ENCODE measurements at places on chromosomes 11 and 22. TPM values are rescaled to one million over a fixed set of nuclear protein-coding genes. Genes with fewer than 3 reads are reported as not detected.

- no peak for DNase-seq
Measured at GRCh38 chr22:24321999-24322398, 51.4 kb downstream of the SPECC1L start.

- DNase-seq: peak; percentile 3
Measured at GRCh38 chr11:58788355-58789023, 56.0 kb downstream of the GLYATL2 start.

GRCh38 chr11:35487532-35488078 is 37.8 kb downstream of the PAMR1 start:
- peak; percentile 53 for DNase-seq

DNA sequence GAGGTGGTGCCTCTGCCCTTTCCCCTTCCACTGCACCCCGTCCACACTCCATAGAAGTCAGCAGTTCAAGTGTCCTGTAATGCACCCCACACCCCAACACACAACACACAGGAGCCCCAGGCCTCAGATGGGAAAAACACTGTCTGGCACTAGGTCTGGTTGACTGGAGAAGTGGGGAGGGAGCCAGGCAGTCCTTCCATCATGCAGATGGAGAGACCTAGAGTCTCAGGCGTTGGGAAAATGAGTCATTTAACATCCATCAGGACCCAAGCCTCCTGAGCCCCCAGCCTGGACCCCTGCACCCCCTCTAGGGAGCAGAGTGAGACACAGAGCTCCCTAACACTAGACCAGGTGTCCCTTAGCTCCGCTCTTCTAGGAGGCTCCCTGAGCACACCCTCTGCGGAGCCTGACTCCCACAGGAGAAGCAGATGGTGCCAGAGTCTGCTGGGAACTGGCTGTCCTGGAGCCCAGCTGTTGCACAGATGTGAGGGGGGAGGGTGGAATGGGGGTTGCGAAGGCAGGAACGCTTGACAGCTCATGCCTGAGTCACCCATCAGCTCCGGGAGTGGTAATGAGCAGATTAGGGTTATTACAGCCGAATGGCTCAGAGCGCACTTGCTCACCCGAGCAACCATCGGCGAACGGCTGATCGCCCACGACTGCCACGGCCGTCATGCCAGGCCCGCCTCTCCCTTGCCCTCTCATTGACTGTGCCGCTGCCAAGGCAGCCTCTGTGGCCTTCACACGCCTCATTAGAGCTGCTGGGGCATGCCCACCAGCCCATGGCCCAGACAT is 22.1 kb upstream of the SYT7 start:
- peak; percentile 77 for DNase-seq

GRCh38 chr11:95092549-95093324 is 3.1 kb downstream of the ENDOD1 start:
- DNase-seq: peak; percentile 19

DNA sequence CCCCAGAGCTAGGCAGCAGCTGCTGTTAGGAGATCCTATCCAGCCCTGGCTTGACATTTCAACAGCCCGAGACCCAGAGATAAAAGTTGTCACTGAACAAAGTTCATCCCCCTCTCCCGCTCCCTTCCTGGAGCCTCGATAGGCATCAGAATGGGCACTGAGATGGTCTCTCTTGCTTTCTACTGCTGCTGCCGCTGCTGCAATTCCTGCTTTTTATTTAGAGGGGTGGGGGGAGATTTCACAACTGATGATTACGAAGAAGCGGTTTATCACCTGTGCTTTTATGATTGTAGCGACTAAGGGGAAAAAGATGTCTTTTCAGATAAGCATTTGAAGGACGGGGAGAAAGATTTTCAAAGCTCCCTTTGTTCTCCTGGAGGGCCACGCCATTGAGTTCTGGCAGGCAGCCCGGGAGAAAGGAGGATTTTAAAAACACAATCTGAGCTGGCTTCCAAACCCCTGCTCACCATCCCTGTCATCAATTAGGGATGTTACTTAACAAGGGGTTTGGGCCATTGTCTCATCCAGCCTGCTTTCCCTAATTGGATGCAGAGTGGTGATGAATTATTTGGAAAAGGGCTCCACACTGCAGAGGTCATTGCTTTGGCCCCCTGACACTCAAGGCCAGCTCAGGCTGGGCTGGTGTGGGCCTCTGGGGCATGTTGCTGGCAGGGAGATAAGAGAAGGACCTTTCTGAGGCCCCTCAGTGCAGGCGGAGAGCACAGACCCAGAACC is 344.7 kb downstream of the BUD13 start:
- DNase-seq: peak; percentile 56

GRCh38 chr22:19620742-19621371 is 93.4 kb upstream of the SEPTIN5 start:
- DNase-seq: no peak

- DNase-seq: peak; percentile 35
Measured at GRCh38 chr22:22684580-22685561, 40.5 kb downstream of the GGTLC2 start.

GRCh38 chr11:2271077-2271326 is 614 bp upstream of the ASCL2 start:
- peak; percentile 26 for DNase-seq

- no peak for DNase-seq
Measured at GRCh38 chr11:121281698-121282097, 10.9 kb upstream of the SC5D start.

- no peak for DNase-seq
Measured at GRCh38 chr11:14973621-14974514, 1.7 kb upstream of the CALCA start.

DNA sequence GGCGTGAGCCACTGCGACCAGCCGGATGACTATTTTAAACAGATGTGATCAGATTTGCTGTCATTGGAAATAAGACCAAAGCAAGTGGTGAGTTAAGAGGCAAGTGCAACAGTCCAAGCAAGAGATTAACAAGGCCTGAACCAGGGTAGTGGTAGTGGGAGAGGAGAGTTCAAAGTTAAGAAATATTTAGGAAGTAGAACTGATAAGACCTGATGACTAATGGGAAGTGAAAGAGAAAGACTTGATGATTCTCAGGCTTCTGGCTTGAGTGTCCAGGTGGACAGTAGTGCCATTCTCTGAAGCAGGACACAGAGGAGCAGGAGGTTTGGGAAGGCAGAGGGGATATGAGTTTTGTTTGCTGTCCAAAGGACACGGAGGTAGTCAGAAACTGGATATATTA is 7.2 kb downstream of the NDUFC2 start:
- no peak for DNase-seq

GRCh38 chr22:36331306-36331911 is 56.4 kb downstream of the MYH9 start:
- DNase-seq: peak; percentile 52

- DNase-seq: no peak
Measured at GRCh38 chr11:16365581-16366228, 9.4 kb upstream of the SOX6 start.

DNA sequence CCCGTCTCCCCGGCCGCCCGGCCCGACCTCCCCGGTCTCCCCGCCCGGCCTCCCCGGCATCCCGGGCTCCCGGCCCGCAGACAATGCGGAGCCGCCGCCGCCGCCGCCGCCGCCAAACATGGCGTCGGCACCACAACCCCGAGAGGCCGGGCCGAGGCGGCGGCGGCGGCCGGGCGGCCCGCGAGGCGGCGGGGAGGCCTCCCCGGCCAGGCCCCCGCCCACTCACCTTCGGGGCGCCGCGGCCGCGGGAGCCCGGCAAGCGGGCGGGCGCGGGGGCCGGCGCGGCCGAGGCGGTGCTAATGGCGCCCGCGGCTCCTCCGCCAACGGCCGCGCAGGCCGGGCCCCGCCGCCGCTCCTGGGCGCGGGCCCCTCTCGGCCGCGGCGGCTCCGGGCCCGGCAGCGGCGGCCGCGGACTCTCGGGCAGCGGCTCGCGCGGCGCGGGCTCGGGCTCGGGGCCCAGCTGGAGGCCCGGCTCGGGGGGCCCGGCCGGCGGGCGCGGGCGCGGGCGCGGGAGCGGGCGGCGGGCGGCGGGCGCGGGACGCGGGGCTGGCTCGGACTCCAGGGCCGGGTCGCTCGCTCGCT is 311 bp downstream of the BRD1 start:
- no peak for DNase-seq

- DNase-seq: no peak
Measured at GRCh38 chr11:119975561-119976152, 162.3 kb downstream of the TRIM29 start.

DNA sequence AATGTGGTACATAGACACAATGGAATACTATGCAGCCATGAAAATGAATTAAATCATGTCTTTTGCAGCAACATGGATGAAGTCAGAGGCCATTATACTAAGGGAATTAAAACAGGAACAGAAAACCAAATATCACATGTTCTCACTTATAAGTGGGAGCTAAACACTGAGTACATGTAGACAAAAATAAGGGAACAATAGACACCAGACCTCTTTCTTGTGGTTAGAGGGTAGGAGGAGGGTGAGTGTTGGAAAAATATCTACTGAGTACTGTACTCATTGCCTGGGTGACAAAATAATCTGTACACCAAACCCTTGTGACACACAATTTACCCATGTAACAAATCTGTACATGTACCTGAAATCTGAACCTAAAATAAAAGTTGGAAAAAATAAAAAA is 59.1 kb upstream of the ANO5 start:
- DNase-seq: no peak

GRCh38 chr11:69934861-69935494 is 115.8 kb upstream of the FGF3 start:
- no peak for DNase-seq

GRCh38 chr11:26985943-26986342 is 8.0 kb upstream of the FIBIN start:
- no peak for DNase-seq

GRCh38 chr11:75716659-75717058 is 979 bp upstream of the MOGAT2 start:
- DNase-seq: no peak

GRCh38 chr11:1205121-1205986 is 17.5 kb upstream of the MUC5B start:
- DNase-seq: no peak

GTF2H1 gene
- total RNA-seq: 81.1 TPM

MGAT3 gene
- 0.45 TPM for total RNA-seq

FGF4 gene
- total RNA-seq: not detected

USP35 gene
- total RNA-seq: 14.8 TPM

CSF2RB gene
- total RNA-seq: 7.1 TPM

CNTN5 gene
- 1.9 TPM for total RNA-seq

CABP7 gene
- total RNA-seq: not detected
